ENCODE measurements at places on chromosomes 11 and 22.
A peak's percentile ranks its signal among the peaks of the same experiment; 100 is the strongest.

GRCh38 chr11:115525531-115526006 lies 21.4 kb upstream of the CADM1 start:
- no peak for DNase-seq

DNA sequence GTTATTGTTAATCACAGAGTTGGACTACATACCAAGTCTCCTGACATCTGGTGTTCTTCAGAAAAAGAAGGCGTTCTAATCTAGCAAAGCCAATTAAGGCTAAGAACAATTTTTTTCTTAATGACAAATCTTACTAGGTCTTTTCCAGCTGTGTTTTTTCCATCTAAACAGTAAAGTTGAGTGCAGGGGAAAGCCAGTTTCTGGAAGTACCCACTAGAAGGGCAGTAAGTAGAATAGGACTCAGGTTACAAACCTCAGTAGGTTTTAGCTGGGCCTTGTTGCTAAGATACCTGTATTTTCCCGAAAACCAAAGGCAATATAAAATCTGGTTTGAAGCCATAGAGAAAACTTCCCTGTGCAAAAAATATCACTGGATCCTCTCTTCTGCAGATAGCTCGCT lies 351.9 kb downstream of the ETS1 start:
- no peak for DNase-seq

- DNase-seq, result no peak
Measured at GRCh38 chr22:20028855-20029549, 8.1 kb downstream of the TANGO2 start.

DNA sequence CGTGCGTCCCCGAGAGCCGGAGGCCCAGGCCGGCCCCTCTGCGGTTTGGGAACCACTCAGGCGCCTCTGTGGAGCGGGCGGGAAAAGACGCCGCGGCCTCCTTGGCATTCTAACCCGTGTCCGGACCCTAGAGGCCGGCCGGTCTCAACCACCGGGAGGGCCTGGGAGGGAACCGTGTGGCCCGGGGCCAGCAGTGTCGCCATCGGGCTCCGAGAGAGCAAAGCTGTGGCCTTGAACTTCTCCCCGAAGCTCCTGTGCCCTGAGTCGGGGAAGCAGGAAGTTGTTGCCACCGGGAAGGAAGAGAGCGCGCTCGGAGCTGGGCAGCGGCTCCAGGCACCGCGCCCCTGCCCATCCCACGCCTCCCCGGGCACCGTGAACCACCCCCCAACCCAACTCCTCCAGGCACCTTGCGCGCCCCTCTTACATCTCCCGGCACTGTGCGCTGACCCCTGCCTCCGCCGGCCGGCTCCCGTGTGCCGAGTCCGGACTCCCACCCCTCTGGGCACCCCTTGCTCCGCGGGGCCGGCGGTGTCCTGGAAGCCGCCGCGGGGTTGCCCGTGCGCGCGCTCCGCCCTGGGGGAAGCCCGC lies 80.0 kb upstream of the PPARA start:
- peak; percentile 20 for DNase-seq

GRCh38 chr11:119651802-119652584 lies 77.0 kb downstream of the NECTIN1 start:
- no peak for DNase-seq

GRCh38 chr22:27381552-27381951 lies 420.0 kb downstream of the MN1 start:
- DNase-seq, result no peak

DNA sequence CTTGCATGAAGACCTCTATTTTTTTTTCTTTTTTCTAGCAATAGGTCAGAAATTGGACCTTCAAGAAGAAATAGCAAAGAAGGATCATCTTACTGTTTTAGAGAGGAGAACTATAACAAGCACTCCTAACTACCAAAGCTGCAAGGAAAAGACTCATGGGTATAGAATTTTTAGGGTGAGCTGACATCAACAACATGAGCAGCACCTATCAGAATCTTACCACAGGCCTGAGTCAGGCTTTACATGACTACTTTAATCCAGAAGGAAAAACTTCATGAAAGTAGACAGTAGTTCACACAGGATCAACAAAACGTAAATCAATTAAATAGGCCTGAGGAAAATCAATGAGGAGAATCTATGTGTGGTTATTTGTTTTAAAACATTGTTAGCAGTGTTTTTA lies 130.5 kb downstream of the FAM76B start:
- no peak for DNase-seq

- no peak for DNase-seq
Measured at GRCh38 chr11:67645521-67646461, 4.7 kb downstream of the ACY3 start.

- no peak for DNase-seq
Measured at GRCh38 chr22:25183949-25184619, 15.6 kb upstream of the CRYBB3 start.

GRCh38 chr11:28992996-28993395 lies 884.8 kb downstream of the METTL15 start:
- DNase-seq, result no peak

DNA sequence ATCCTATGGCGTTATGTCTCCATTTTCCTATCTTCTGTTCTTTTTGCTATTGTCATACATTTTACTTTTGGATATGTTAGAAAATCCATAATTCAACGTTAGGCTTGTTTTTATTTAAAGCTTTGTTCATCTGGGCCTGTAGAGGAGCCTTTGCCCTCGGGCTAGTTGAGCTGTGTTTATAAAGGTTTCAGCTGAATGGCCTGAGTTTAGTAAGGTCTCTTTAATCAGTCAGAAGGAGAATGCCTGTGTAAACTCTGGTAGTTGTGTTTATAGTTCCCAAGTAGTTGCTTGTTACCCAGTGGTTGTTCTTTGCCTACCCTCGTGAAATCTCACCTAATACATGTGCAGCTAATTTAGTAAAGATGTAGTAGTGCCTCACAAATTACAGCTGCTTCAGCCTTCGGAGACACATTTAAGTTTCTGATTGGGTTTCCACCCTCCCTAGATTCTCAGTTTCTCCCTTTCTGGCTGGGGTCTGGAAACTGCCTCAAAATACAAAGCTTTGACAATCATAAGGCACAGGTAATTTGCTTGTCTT lies 33.1 kb downstream of the MTMR3 start:
- DNase-seq, result no peak

- no peak for DNase-seq
Measured at GRCh38 chr11:119643876-119644225, 85.1 kb downstream of the NECTIN1 start.

GRCh38 chr11:125222494-125222893 lies 57.9 kb downstream of the PKNOX2 start:
- no peak for DNase-seq

DNA sequence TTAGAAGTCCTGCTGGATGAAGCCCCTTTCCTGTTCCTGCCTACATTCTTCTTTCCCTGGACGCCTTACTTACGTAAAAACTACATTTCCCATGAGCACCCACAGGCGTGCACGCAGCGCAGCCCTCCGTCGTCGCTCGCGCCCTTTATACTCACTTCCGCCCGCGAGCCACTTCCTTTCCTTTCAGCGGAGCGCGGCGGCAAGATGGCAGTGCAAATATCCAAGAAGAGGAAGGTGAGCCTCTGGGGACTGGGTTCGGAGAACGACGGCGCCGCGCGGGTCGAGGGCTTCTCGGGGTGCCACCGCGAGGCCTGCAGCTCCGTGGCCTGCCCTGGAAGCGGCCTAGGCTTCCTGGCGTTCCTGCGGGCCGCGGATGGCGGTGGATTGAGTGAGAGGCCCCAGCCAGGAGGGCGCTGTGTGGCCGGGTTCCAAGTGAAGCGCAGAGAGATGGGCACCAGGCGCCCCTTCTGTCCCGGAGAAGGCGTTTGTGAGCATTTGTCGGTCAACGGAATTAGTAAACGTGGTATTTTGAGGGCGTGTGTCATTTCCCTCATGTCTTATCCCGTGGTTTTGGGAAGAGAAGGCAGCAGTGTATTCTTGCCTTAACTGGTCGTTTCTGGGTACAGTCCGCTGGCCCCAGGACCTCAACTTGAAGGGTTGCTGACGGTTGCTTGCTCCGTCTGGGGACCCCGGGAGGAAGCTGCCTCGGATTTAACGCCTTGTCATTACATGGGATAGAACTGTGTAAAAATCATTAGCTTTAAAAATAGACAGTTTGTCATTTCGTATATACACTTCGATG lies at the start of gene RPS3:
Gene RPS3, plus strand, starts transcription at position 175 of the 802 bp plus-strand sequence. Its CDS starts 30 bp downstream, at position 205.
- peak; percentile 79 for DNase-seq

DNA sequence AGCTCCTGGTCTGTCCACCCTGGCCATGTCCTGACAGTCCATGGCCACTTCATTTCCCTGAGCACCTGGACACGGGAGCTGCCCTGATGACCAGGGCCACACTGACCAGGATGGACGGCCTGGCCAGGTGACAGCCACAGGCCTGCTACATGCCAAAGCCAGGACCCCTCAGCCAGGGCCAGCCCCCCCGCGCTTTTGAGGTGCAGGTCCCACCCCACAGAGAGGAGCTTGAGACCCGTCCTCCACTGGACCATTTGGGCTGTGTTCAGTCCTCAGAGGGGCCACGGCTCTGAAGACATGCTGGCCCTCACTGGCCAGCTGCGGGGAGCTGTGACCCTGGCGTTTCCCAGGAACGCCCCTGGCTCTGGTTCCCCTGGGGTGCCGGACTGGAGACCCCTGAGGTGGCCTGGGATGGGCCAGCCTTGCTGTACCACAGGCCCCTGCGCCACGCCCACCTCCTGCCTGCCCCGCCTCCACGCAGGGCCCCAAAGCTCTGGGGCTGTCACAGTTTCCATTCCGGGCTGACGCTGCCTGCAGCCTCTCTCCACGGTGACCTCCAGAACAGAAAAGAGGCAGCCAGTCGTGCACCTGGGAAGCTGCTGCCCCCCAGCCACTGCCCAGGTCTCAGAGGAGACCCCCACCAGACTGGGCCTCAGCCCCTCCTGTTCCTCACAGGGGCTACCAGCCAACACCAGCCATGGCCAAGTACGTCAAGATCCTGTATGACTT lies 18.2 kb downstream of the EPS8L2 start:
- no peak for DNase-seq

- DNase-seq, result no peak
Measured at GRCh38 chr11:67288198-67288451, 978 bp upstream of the ANKRD13D start.

GRCh38 chr11:80586464-80586863 lies 1145.6 kb upstream of the TENM4 start:
- no peak for DNase-seq

DNA sequence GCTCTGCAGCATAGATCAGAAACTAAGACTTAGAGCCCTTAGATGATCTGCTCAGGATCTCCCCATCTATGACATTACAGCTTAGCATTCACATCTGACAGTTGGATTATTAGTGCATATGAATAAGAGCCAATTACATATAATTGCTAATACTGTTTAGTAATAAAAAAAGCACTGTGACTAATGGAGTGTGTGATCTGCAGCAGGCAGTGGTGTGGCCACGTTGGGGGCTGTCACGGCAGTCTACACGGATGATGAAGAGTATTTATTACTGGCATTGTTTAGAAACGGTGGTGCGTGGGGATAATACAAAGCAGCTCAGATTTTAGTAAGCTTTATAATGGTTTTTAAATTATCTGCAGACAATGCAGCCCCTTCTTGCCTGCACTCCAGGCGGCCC lies 93.5 kb upstream of the TIMP3 start:
- no peak for DNase-seq

DNA sequence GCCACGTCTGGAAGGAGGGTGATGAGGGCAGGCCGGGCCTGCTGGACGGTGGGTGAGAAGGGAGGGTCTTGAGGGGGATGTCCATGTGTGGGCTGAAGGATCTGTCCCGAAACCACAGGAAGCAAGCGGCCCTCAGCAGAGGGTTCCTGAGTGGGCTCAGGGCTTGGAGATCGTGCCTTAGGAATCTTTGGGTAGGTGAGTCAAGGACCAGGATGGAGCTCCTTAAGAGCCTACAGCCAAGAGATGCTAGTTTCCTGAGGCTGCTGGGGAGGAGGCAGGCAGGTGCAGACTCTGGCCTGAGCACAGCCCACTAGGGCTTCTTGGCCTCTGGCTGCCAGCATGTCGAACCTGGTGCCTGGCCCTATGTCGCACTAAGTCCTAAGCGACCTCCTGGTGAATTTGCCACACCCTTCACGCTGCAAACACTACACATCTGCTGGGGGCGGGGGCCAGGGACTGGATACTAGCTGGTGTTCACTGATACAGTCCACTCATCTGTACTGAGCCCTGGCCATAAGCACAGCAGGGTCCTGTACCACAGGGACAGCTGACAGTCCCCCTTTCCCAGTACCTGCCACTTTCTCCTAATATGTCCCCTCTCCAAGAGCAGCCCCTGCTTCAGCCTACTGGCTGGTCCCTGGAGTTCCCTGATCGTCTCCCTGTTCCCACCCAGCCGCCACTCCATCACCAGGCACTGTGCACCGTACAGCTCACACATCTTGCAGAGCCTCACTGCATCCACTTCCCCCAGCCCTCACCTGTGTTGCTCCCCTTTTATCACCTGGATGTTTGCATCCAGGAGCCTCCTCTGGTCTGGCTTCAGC lies 19.5 kb downstream of the GNAZ start:
- DNase-seq, result no peak

DNA sequence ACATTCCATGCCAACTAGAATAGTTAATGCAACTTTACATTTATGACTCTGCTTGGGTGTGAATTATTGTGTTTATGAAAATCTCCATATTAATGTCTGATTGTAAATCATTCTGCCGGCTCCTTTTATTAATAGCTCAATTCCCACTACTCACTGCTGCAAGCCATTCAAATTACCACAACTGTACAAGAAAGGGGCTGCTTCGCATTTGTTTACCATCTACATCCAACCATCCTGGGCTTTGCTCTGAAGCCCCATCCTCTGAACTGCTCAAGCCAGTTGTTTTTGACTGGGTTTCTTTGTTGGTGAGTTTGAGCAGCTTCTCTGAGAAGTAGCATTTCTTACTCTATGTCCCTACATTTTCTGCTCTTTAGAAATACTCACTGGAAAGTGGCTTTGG lies 451.6 kb upstream of the CADM1 start:
- no peak for DNase-seq

DNA sequence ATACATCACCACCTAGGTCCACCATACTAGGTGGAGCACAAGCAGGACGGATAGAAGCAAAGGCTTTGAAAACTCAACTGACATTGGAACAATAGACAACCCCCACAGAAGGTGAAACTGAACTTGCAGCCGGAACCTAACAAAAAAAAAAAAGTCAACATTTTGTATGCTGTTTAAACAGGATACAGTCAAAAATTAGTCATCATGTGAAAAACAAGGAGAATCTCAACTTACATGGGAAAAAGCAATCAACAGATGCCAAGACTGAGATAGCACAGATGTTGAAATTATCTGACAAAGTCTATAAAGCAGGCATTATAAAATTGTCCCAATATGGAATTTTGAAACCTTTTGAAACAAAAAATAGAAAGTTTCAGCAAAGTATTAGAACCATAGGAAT lies 123.8 kb downstream of the RAB38 start:
- DNase-seq, result no peak

DNA sequence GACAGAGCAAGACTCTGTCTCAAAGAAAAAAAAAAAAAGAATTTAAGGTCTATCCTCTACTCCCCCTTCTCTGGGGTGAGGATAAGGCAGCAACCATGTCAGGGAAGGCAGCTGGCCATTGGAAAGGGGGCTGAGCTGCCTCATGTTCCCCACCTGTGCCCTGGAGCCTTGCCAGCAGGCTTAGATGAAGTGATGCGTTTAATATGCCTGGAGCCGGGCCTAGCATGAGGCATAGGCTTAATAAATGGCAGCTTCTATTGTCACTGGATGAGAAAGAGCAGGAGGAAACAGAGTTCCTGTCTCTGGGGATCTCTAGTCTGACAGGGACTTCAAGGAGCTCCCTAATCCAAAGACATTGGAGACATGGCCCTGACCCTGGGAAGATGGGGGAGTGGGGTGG lies 3.2 kb upstream of the KCNE3 start:
- DNase-seq, result no peak

Data from stimulated activated CD4-positive, alpha-beta T cell treated with anti-CD3 and anti-CD28 coated beads, Interleukin-12 subunit alpha, Interleukin-12 subunit beta, amount 100 ng/mL, for 24 hours (primary cell).